ENCODE measurements at places on chromosomes 5 and 9. TPM values are rescaled to one million over a fixed set of nuclear protein-coding genes. Genes with fewer than 3 reads are reported as not detected.

DNA sequence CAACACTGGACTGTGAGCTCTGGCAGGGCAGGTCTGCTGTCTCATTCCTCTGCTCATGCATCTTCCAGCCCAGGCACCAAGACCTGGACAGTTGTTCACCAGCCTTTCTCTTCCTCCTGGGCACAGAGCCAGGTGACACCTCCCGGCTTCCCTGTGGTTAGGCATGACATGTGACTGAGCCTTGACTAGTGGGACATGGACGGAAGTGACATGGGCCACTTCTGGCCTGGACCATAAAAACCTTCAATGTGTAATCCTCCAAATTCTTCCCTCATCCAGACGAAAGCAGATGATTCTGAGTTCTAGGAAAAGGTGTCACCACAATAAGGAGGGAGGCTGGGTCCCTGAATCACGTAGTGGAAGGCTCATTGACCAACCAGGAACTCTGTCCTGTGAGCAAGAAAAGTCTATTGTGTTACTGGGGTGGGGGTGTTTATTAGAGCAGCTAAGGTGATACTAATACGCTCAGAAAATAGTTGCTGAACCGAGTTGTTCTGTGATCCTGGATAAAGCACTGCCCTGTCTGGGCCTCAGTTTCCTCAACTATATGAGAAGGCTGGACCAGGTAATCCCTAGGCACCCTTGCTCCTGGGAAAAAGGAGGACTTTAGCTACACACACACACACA lies 26.6 kb upstream of the CRB2 start:
- no peak for DNase-seq

- no peak for DNase-seq
Observed at GRCh38 chr5:111231119-111231518, 6.9 kb downstream of the CAMK4 start.

DNA sequence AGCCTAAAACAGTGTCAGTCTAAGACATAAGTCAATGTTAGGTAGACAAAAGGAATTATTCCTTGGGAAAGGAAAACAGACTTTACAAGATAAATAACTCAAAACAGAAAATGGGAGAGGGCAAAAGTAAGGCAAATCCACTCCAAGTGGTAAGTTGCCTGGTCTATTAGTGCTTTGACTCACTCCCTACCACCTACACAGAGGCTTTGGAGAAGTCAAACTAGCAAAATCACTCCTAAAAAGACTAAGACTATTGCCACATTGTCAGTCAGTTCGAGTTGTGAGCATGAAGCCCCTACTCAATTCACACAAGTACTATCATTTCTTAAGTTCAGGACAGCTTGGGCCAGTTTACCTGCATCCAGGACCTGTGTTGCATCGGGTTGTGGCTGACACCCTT lies 5.2 kb upstream of the ZBTB6 start:
- no peak for DNase-seq

GRCh38 chr9:31377358-31377757 lies 1007.1 kb upstream of the ACO1 start:
- DNase-seq = no peak

GRCh38 chr9:136693490-136694162 lies 6.4 kb upstream of the AGPAT2 start:
- no peak for DNase-seq

- DNase-seq = no peak
Observed at GRCh38 chr9:34163434-34163833, 15.4 kb upstream of the UBAP1 start.

GRCh38 chr9:78753039-78753438 lies 456.1 kb downstream of the PSAT1 start:
- DNase-seq = no peak

- DNase-seq = no peak
Observed at GRCh38 chr9:98321269-98321668, 65.8 kb upstream of the TBC1D2 start.

GRCh38 chr9:137435381-137435891 lies 5.7 kb downstream of the ENTPD8 start:
- no peak for DNase-seq

GRCh38 chr9:137449081-137449844 lies 8.1 kb upstream of the ENTPD8 start:
- no peak for DNase-seq

GRCh38 chr5:158514319-158514985 lies 585.3 kb downstream of the EBF1 start:
- DNase-seq = no peak

GRCh38 chr9:102966999-102967398 lies 28.1 kb upstream of the CYLC2 start:
- DNase-seq = no peak

TRPM6 gene
- polyA plus RNA-seq = 0.31 TPM

CSF1R gene
- 21.7 TPM for polyA plus RNA-seq

TMEM8B gene
- polyA plus RNA-seq = 21.3 TPM
